Vagina (tissue), 2 donors: ENCODE measurements at places on chromosomes 5 and 9.

GRCh38 chr9:27628311-27628710 lies 55.0 kb upstream of the C9orf72 start:
- H3K27ac ChIP-seq, result no peak overlapping the region
- no peaks in the 10 kb centered on the region for H3K36me3 ChIP-seq
- no peak overlapping the region for H3K4me3 ChIP-seq
- H3K4me1 ChIP-seq, result no peaks in the 10 kb centered on the region
- DNase-seq, result no peak

DNA sequence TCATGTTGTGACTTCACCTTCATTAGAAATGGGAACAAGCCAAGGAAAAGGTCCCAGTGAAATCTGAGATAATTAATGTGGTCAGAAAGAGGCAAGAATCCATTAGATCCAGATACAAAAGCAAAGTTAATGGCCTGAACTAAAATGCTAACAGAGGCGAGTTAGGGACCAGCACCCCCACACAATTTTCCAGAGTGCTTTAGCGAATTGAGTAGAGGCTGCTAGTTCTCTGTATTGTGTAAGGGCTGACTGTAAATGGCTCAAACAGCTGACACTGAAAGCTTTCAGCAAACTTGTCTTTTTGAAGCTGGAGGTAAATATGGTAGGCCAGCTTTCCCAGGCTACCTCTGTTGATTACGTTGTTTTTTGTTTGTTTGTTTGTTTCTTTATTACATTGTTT lies 75.5 kb downstream of the CSNK1A1 start:
- H3K27ac ChIP-seq, result no peak overlapping the region
- H3K4me1 ChIP-seq, result peaks cover 18% of the 10 kb centered on the region
- no peak for DNase-seq
- H3K27me3 ChIP-seq, result no peaks in the 10 kb centered on the region
- no peak overlapping the region for H3K4me3 ChIP-seq
- H3K36me3 ChIP-seq, result no peaks in the 10 kb centered on the region

GRCh38 chr5:56565283-56565615 lies 250.1 kb upstream of the MAP3K1 start:
- H3K27ac ChIP-seq, result no peak overlapping the region
- peaks cover 13% of the 10 kb centered on the region for H3K4me1 ChIP-seq
- H3K27me3 ChIP-seq, result no peaks in the 10 kb centered on the region
- H3K4me3 ChIP-seq, result no peak overlapping the region
- no peaks in the 10 kb centered on the region for H3K36me3 ChIP-seq
- no peak for DNase-seq

DNA sequence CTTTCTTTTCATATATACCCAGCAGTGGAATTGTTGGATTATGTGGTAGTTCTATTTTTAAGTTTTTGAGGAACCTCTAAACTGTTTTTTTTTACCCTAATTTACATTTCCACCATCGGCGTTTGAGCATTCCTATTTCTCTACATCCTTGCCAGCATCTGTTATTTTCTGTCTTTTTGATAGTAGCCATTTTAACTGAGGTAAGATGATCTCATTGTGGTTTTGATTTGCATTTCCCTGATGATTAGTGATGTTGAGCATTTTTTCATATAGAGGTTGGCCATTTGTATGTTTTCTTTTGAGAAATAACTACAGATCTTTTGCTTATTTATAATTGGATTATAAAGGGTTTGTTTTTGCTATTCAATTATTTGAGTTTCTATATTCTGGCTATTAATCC lies 71.7 kb upstream of the TNC start:
- DNase-seq, result no peak
- no peaks in the 10 kb centered on the region for H3K4me1 ChIP-seq
- H3K27me3 ChIP-seq, result no peaks in the 10 kb centered on the region

GRCh38 chr5:72658761-72659540 lies 151.7 kb upstream of the ZNF366 start:
- DNase-seq, result no peak
- H3K4me3 ChIP-seq, result no peak overlapping the region
- no peak overlapping the region for H3K27ac ChIP-seq
- no peaks in the 10 kb centered on the region for H3K27me3 ChIP-seq
- H3K36me3 ChIP-seq, result no peaks in the 10 kb centered on the region

GRCh38 chr5:144971108-144971850 lies 800.6 kb downstream of the KCTD16 start:
- no peak for DNase-seq
- no peaks in the 10 kb centered on the region for H3K36me3 ChIP-seq
- H3K27ac ChIP-seq, result no peak overlapping the region
- no peak overlapping the region for H3K4me3 ChIP-seq

GRCh38 chr9:28471261-28471660 lies 898.0 kb upstream of the C9orf72 start:
- no peak overlapping the region for H3K4me3 ChIP-seq
- no peak for DNase-seq
- no peaks in the 10 kb centered on the region for H3K4me1 ChIP-seq
- H3K27ac ChIP-seq, result no peak overlapping the region

DNA sequence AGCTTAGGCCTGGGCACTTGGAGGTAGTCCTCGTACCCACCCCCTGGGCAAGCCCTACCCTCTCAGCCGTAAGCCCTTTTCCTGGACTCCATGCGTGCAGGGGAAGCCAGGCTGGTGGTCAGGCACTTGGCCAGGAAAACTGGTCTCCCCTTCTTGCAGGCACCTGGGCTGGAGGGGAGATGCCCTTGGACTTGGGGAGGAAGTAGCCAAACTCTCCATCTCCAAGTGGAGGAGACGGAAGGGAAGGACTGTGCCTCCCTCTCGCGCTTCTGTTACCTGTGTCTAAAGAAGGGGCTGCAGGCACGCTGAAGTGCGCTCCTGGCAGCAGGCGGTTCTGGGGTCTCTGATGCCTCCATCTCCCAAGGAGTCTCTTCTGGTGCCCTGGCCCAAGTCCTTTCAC lies 283.9 kb downstream of the PBX3 start:
- no peaks in the 10 kb centered on the region for H3K27me3 ChIP-seq
- no peak for DNase-seq
- no peaks in the 10 kb centered on the region for H3K4me1 ChIP-seq
- H3K36me3 ChIP-seq, result no peaks in the 10 kb centered on the region
- no peak overlapping the region for H3K27ac ChIP-seq
- no peak overlapping the region for H3K4me3 ChIP-seq

- H3K36me3 ChIP-seq, result no peaks in the 10 kb centered on the region
- no peaks in the 10 kb centered on the region for H3K27me3 ChIP-seq
- no peak overlapping the region for H3K4me3 ChIP-seq
These were observed 13.1 kb downstream of the PSD2 start for GRCh38 chr5:139808481-139809330.

DNA sequence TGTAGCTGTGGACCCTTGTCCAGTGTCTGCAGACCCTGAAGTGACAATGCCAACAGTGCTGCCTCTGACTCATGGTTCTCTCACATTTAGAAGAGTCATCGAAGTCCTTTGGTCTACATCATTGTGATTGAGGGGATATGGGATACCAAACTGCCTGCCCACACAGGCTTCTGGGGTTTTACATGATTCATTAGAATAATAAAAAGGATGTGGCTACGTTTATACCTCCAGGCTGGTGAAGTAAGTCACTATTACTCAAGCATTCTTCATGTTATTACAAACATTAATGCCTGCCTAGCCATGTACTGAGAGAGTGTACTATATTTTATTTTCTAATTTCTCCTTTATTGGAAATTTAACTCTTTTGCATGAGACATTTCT lies 365.7 kb downstream of the SPATA31D1 start:
- H3K4me1 ChIP-seq, result no peaks in the 10 kb centered on the region
- H3K4me3 ChIP-seq, result no peak overlapping the region
- H3K36me3 ChIP-seq, result no peaks in the 10 kb centered on the region
- no peak for DNase-seq
- H3K27me3 ChIP-seq, result no peaks in the 10 kb centered on the region
- no peak overlapping the region for H3K27ac ChIP-seq

- DNase-seq, result no peak
- no peak overlapping the region for H3K4me3 ChIP-seq
- H3K27me3 ChIP-seq, result no peaks in the 10 kb centered on the region
- H3K4me1 ChIP-seq, result no peaks in the 10 kb centered on the region
- no peak overlapping the region for H3K27ac ChIP-seq
These were observed 10.3 kb downstream of the POLR1E start for GRCh38 chr9:37496020-37496419.

GRCh38 chr5:9545992-9546851 lies at the start of gene SEMA5A:
Gene SEMA5A, minus strand, starts transcription at chr5:9546075. Its CDS starts 166,129 bp downstream, at chr5:9379946.
- H3K27ac ChIP-seq, result peak within 1 kb of the TSS; percentile 88
- no peaks in the 10 kb centered on the region for H3K27me3 ChIP-seq
- no peak for DNase-seq
- H3K36me3 ChIP-seq, result no peaks in the 10 kb centered on the region
- peaks cover 24% of the 10 kb centered on the region for H3K4me1 ChIP-seq

- peaks cover 13% of the 10 kb centered on the region for H3K4me1 ChIP-seq
- H3K4me3 ChIP-seq, result no peak overlapping the region
- H3K36me3 ChIP-seq, result no peaks in the 10 kb centered on the region
- DNase-seq, result no peak
- no peaks in the 10 kb centered on the region for H3K27me3 ChIP-seq
These were observed 246.5 kb downstream of the PCSK5 start for GRCh38 chr9:76136986-76137385.

GRCh38 chr9:105656131-105656921 lies 5.9 kb upstream of the TAL2 start:
- peak overlapping the region; percentile 55 for H3K4me3 ChIP-seq
- no peaks in the 10 kb centered on the region for H3K27me3 ChIP-seq
- no peak for DNase-seq
- no peak overlapping the region for H3K27ac ChIP-seq

GRCh38 chr5:60945813-60946187 lies 795 bp downstream of the NDUFAF2 start:
- H3K27ac ChIP-seq, result peak overlapping the region; percentile 87
- peak overlapping the region; percentile 74 for H3K4me3 ChIP-seq

GRCh38 chr9:72790989-72791388 lies 161.9 kb downstream of the ALDH1A1 start:
- no peaks in the 10 kb centered on the region for H3K36me3 ChIP-seq
- DNase-seq, result no peak
- H3K27ac ChIP-seq, result no peak overlapping the region
- no peak overlapping the region for H3K4me3 ChIP-seq
- no peaks in the 10 kb centered on the region for H3K4me1 ChIP-seq

GRCh38 chr9:23638011-23638410 lies 188.0 kb downstream of the ELAVL2 start:
- no peaks in the 10 kb centered on the region for H3K27me3 ChIP-seq
- H3K27ac ChIP-seq, result no peak overlapping the region
- DNase-seq, result no peak
- H3K36me3 ChIP-seq, result no peaks in the 10 kb centered on the region

- H3K4me1 ChIP-seq, result peaks cover 56% of the 10 kb centered on the region
- no peaks in the 10 kb centered on the region for H3K36me3 ChIP-seq
- H3K27me3 ChIP-seq, result no peaks in the 10 kb centered on the region
- peak overlapping the region; percentile 97 for H3K27ac ChIP-seq
- no peak for DNase-seq
These were observed 353 bp downstream of the SH3PXD2B start for GRCh38 chr5:172453986-172454357.

GRCh38 chr9:107847978-107848964 lies 358.7 kb upstream of the KLF4 start:
- peak overlapping the region; percentile 47 for H3K27ac ChIP-seq
- no peaks in the 10 kb centered on the region for H3K27me3 ChIP-seq

- H3K27ac ChIP-seq, result no peak overlapping the region
- no peaks in the 10 kb centered on the region for H3K4me1 ChIP-seq
- H3K36me3 ChIP-seq, result no peaks in the 10 kb centered on the region
- H3K27me3 ChIP-seq, result no peaks in the 10 kb centered on the region
- no peak for DNase-seq
- H3K4me3 ChIP-seq, result no peak overlapping the region
These were observed 13.5 kb upstream of the SLC28A3 start for GRCh38 chr9:84354035-84354434.

DNA sequence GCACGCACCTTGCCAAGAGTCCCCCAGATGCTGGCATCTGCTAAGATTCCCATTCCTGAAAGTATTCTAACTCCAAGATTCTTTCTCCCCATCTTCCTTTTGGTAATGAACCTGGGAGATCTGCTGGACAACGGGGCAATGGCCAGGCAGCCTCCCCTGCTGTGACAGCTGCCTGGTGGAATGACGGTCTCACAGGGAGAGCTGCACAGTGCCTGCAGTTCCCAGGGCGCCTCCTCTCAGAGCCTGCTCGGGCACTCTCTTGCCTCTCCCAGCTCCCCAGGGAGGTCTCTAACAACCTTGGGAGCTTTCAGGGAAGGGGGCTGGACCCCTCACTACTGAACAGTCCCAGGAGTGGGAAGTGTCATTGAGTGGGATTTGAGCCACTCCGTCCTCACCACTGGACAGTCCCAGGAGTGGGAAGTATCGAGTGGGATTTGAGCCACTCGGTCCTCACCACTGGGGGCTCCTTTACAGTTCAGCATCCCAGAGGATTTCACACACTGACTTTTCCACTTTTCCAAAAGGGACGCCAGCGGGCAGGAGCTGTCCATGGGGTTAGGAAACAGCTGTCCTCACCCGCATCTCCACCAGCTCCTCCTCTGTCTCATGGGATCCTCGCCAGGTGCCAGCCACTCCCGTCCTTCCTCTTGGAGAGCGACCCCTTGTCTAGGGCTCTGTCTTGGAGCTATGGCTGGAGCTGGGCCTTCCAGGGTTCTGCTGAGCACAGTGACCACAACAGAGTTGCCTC lies 65.7 kb downstream of the ADAMTS2 start:
- peak overlapping the region; percentile 67 for H3K27ac ChIP-seq
- no peak overlapping the region for H3K4me3 ChIP-seq
- H3K27me3 ChIP-seq, result no peaks in the 10 kb centered on the region
- no peak for DNase-seq
- H3K36me3 ChIP-seq, result no peaks in the 10 kb centered on the region

GRCh38 chr5:97183930-97184213 lies 825 bp upstream of the RIOK2 start:
- H3K4me3 ChIP-seq, result peak overlapping the region; percentile 63
- no peak for DNase-seq
- peaks cover under 1% of the 10 kb centered on the region for H3K36me3 ChIP-seq
- peak overlapping the region; percentile 89 for H3K27ac ChIP-seq
- H3K4me1 ChIP-seq, result peaks cover 35% of the 10 kb centered on the region

GRCh38 chr9:70147196-70147595 lies 103.5 kb downstream of the MAMDC2 start:
- H3K27ac ChIP-seq, result no peak overlapping the region
- no peak overlapping the region for H3K4me3 ChIP-seq
- no peaks in the 10 kb centered on the region for H3K27me3 ChIP-seq
- peaks cover 9% of the 10 kb centered on the region for H3K4me1 ChIP-seq

- no peaks in the 10 kb centered on the region for H3K27me3 ChIP-seq
- H3K4me3 ChIP-seq, result no peak overlapping the region
- no peak overlapping the region for H3K27ac ChIP-seq
- H3K36me3 ChIP-seq, result no peaks in the 10 kb centered on the region
- no peak for DNase-seq
These were observed 121.3 kb downstream of the ADAMTS2 start for GRCh38 chr5:179223961-179224360.

GRCh38 chr5:445591-445990 lies 2.6 kb downstream of the EXOC3 start:
- no peaks in the 10 kb centered on the region for H3K27me3 ChIP-seq
- no peak overlapping the region for H3K27ac ChIP-seq
- DNase-seq, result no peak
- no peak overlapping the region for H3K4me3 ChIP-seq
- peaks cover 26% of the 10 kb centered on the region for H3K4me1 ChIP-seq
- H3K36me3 ChIP-seq, result peaks cover 42% of the 10 kb centered on the region
